ENCODE measurements at places on chromosomes 1 and 21.
A peak's percentile ranks its signal among the peaks of the same experiment; 100 is the strongest.

GRCh38 chr1:191831572-191831971 is 326.7 kb upstream of the RGS18 start:
- DNase-seq, result no peak

- no peak for DNase-seq
These were observed 1279.9 kb upstream of the TMPRSS15 start for GRCh38 chr21:19683492-19683891.

DNA sequence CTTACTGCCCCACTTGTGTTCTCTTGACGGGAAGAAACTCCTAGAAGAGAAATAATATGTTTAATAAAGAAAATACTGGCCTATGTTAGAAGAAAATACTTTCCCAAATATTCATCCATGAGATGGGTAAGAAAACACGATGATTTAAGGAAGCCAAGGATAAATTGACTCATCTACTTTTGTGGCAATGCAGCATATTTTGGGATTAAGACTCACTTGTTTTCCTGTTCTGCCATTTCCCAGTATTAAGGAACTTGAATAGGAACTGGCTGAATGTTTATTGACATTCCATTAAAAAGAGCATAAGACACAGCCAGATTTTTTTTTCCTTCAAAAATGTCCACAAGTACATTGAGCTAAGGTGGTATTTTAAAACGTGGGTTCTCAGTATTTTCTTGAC is 10.9 kb upstream of the ADAMTS5 start:
- no peak for DNase-seq

GRCh38 chr1:42845866-42846256 is 552 bp upstream of the ZNF691 start:
- DNase-seq, result no peak

GRCh38 chr21:14592296-14593000 is 46.3 kb upstream of the SAMSN1 start:
- no peak for DNase-seq

GRCh38 chr1:79781261-79781660 is 774.7 kb upstream of the ADGRL4 start:
- no peak for DNase-seq

- no peak for DNase-seq
These were observed 10.0 kb downstream of the ADAMTS1 start for GRCh38 chr21:26835027-26835713.

- DNase-seq, result no peak
These were observed 300.8 kb downstream of the RRAGC start for GRCh38 chr1:38558500-38559445.

- no peak for DNase-seq
These were observed 204.1 kb downstream of the FMN2 start for GRCh38 chr1:240295811-240296210.

DNA sequence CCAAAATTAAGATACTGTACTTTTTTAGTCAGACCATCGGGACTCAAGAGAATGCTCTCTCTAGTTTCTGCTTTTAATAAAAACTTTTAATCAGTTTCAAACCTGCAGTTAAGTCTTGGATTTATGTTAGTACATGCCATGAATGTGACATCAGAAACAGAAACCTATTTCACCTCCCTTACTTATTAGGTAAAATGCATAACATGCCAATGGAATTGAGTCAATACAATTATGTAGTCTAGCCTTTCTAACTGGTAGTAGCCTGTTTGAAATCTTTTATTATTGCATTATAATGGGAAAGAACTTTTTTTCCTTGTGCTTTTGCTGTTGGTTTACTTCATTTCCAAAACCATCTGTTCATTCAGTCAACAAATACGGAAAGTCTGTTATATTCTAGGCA is 4.8 kb downstream of the PHACTR4 start:
- no peak for DNase-seq

DNA sequence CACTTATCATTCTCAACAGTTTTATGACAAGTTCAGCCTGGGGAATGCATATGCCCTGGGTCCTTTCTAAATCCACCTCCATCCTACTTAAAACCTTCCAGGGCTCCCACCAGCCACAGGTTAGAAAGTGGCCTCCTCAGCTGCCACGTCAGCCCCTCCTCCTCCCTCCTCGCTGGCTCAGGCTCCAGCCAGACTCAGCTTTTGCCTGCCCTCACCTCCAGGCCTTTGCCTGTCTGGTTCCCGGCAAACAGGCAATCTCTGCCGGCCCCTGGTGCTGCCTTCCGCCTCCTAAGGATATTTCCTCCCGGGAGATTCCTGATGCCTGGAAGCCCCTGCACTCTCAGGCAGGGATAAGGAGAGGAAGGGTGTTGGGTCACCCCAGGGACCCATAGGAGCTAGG is 9.5 kb downstream of the RHBG start:
- DNase-seq, result no peak

DNA sequence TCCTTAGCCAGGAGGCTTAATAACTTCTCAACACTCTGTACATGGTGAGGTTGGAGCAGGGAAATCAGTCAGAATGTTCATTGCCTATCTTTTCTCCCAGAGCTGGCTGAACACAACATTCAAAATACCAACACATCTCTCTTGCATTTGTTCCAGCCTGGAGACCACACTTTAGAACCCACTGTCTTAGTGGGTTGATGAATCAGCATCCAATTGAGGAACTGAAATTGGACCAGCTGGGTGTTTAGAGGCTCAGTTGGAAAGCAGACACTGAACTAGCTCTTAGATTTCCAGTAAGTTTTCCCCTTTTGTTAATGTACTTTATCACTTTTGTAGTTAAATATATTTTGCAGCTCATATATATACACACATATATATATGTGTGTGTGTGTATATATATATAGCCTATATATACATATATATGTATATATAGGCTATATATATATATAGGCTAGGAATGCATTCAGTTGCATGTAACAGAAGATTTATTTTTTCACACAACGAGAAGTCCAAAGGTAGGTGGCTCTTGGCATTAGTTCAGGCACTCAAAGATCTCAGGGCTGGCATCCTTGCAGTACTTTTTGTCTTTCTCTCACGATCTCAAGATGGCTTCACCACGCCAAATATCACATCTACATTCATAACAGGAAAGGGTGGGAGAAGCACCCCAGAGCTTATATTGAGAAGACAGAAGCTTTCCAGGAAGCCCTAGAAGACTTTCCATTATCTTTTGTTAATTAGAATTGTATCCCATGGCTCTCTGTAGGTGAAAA is 35.0 kb upstream of the HUNK start:
- DNase-seq, result no peak

DNA sequence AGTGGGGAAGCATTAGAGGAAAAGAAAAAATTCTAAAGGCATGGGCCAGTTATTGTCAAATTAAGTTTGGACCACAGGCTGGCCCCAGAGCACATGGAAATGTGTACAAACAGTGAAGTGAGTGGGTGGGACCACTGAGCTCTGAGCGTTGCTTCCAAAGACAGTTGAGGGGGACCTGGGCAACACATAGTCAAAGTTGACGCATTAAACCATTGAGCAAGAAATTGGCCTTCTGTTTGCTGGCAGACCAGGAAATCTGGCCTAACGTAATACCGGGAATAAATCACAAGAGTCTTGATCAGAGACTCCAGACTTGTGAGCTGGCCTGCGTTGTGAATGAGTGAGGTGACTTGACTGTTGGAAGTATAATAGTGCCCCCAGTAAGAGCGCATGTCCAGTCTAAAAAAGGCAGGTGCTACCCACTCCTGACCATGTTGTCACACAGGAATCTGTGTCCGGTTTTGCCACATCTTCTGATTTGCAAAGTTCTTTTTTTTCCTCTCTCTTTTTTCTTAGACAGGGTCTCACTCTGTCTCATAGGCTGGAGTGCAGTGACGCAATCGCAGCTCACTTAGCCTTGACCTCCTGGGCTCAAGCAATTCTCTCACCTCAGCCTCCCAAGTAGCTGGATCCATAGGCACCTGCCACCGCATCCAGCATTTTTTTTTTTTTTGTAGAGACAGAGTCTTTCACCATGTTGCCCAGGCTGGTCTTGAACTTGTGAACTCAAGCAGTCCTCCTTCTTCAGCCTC is 10.7 kb downstream of the EPHB2 start:
- no peak for DNase-seq

DNA sequence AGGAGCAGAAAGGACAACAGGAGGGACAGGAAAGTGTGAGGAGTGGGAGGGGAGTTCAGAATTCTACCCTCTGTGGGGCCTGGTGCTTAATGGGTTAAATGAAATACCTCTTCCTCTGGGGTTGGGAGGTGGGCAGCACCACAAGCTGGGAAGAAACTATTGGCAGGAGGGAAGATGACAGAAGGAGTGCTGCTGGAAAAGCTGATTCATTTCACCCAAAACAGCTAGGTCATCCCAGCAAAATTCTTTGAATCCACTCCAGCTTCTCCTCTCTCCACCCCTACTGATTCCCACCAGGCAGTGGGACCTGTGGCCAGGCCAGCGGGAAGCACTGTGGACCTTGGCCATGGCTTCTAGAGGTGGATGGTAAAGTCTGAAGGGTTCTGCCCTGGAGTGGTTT is 12.8 kb downstream of the BCAN start:
- no peak for DNase-seq

DNA sequence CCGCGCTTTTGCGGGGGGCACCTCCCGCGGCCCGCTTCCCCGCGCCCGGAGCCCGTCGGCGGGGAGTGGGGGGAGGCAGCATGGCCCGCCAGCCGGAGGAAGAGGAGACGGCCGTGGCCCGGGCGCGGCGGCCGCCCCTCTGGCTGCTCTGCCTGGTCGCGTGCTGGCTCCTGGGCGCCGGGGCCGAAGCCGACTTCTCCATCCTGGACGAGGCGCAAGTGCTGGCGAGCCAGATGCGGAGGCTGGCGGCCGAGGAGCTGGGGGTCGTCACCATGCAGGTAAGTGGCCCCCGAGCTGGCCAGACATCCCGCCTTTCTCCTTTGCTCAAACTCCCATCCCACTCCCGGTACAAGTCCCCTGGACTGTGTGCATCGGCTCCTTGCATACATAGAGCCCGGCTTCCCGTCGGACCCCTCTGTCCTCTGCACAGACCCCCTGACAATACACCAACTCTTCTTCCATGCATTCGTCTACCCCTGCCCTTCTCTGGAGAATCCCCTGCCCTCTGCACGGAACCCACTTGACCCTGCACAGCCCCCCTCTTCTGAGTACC is 812 bp downstream of the CACHD1 start:
- DNase-seq, result peak; percentile 1

GRCh38 chr1:67674260-67675011 is 10.6 kb upstream of the GADD45A start:
- peak; percentile 3 for DNase-seq

DNA sequence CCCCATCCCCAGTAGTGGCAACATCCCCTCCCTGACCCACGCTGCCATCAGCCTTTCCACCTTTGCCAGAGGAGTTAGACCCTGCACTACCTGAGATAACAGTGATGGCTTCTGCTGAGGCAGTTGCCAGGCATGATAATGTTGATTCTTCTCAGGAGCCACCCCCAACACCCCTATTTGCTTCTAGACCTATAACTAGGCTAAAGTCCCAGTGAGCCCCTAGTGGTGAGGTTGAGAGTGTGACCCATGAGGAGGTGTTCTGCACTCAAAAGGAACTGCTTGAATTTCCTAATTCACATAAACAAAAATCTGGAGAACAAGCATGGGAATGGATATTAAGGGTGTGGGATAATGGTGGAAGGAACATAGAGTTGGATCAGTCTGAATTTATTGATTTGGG is 159.6 kb upstream of the COL11A1 start:
- no peak for DNase-seq

DNA sequence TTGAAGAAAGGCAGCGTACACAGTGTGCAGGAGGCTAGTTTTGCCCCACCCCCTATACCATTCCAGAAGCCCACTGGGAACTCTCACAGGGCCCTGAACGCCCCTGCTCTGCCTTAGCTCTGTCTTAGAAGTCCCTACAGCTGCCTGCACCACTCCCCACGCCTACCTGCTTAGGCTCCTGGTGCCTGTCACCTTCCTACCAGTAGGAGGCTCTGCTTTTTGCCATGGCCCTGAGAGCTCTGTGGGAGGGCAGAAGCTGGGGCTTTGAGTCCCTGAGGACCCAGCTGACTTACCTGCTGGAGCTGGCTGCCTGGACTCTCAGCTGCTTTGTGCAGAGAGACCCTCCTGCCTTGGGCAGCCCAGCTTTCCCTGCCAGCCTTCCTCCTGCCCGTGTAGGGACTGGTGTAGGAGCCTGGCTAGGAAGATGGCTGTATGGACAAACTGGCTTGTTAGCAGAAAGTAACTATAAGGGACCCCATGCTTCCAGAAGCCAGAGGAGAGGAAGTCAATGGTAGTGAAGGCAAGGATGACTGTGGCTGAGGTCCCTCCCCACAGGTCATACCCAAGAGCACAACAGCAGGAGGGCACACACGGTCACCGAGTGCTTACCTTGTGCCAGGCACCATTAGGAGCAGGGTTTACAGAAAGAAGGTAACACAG is 9.8 kb upstream of the CELSR2 start:
- DNase-seq, result no peak

GRCh38 chr1:173341307-173341706 is 134.2 kb upstream of the TNFSF4 start:
- no peak for DNase-seq

DNA sequence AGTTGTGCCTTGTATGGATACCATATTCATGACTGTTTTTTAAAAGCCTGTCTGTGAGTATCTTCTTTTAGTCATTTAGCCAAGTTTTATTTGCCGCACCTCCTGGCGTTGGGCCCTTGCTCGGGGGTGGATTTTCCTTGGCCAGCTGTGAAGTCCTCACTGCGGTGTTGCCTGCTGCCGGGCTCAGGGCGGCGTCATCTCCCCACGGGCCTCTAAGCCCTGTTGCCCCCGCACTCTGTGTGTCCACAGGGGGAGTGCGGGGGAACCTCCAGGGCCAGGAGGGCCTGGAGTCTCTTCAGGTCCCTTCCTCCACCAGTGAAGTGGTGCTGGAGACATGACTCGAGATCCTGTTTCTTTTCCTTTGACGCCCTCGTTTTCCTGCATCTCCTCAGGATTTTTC is 65.8 kb upstream of the DIP2A start:
- DNase-seq, result no peak

GRCh38 chr21:31284797-31285397 is 59.2 kb downstream of the TIAM1 start:
- no peak for DNase-seq

DNA sequence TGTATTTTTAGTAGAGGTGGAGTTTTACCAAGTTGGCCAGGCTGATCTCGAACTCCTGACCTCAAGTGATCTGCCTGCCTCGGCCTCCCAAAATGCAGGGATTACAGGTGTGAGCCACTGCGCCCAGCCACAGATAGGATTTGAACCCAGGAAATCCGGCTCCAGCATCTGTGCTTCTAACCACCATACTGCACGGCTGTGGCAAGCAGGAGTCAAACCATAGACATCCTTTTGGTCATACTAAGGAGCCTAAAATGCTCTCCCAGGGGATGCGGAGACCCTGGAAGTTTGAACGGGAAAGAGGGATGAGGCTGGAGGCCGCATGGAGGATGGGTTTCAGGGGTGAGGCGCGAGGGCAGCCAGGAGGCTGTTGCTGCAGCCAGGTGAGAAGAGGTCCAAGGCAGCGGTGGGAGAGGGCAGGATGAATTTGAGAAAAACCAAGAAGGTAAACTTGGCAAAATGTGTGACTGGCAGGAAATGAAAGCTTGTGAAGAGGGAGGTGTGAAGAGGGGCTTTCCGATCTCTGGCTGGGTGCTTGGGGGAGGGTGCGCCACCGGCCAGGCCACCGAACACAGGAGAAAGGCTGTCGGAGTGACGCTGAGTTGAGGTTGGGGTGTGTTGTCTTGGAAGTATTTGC is 24.0 kb upstream of the CDK18 start:
- DNase-seq, result no peak
